ENCODE measurements at places on chromosomes 4 and X. TPM values are rescaled to one million over a fixed set of nuclear protein-coding genes. Genes with fewer than 3 reads are reported as not detected.

DNA sequence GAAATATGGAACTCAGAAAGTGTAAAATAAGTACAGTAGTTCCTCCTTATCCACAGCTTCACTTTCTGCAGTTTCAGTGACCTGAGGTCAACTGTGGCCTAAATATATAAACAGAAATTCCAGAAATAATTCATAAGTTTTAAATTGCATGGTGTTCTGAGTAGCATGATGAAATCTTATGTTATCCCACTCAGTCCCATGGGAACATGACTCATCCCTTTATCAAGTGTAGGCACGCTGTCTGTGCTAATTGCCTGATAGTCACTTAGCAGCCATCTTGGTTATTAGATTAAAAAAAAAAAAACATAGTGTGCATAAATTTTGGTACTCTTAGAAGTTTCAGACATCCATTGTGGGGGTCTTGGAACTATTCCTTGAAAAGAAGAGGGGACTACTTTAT lies 983.4 kb upstream of the ADGRL3 start:
- H3K27ac ChIP-seq: no peak overlapping the region
- no peaks in the 10 kb centered on the region for H3K4me1 ChIP-seq
- H3K36me3 ChIP-seq: no peaks in the 10 kb centered on the region
- DNase-seq: peak; percentile 18
- H3K27me3 ChIP-seq: no peaks in the 10 kb centered on the region

DNA sequence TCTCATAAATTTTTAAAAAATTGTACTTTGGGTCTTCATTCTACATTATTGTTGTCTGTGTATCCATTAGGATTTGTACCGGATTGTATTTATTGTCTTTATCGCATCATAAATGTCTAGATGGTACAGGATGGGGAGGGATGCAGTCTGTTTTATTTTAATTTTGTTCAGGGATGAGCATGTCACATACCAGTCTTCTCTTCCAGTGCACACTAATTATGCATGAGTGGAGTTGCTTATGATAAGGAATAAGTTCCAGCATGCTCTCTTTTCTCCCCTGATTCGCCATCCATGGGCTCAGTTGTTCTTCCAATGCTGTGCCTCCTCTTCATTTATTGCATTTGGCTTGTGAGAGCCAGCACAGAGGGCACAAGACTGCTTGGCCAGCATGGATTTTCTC lies 54.3 kb downstream of the PPEF1 start:
- no peaks in the 10 kb centered on the region for H3K27me3 ChIP-seq
- no peak for DNase-seq
- no peak overlapping the region for H3K4me3 ChIP-seq
- no peaks in the 10 kb centered on the region for H3K36me3 ChIP-seq

GRCh38 chr4:33071535-33071934 lies 2351.4 kb downstream of the PCDH7 start:
- H3K4me3 ChIP-seq: no peak overlapping the region
- H3K36me3 ChIP-seq: no peaks in the 10 kb centered on the region
- H3K4me1 ChIP-seq: peaks cover 9% of the 10 kb centered on the region
- no peak for DNase-seq
- no peak overlapping the region for H3K27ac ChIP-seq
- H3K27me3 ChIP-seq: no peaks in the 10 kb centered on the region

DNA sequence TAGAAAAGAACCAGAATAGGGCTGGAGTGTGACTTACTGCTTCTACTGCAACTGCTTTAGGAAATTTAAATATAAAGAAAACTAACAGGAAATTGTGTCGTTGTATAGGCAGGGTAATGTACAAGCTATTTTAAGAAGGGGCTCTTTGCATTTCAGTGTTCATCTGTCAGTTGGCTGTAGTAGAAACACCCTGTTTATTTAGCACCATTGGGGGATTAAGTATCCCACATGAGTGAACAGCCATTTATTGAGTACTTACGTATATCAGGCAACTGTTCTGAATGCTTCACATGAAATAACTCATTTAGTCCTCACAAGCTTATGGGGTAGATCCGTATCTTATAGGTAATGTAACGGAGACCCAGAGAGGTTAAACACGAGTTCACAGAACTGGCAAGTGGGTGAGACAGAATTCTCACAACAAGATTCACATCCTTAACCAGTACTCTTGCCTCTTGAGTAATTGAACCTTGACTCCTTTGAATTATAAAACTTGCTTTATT lies 23.9 kb downstream of the STIM2 start:
- no peaks in the 10 kb centered on the region for H3K27me3 ChIP-seq
- H3K4me3 ChIP-seq: no peak overlapping the region
- H3K27ac ChIP-seq: no peak overlapping the region

DNA sequence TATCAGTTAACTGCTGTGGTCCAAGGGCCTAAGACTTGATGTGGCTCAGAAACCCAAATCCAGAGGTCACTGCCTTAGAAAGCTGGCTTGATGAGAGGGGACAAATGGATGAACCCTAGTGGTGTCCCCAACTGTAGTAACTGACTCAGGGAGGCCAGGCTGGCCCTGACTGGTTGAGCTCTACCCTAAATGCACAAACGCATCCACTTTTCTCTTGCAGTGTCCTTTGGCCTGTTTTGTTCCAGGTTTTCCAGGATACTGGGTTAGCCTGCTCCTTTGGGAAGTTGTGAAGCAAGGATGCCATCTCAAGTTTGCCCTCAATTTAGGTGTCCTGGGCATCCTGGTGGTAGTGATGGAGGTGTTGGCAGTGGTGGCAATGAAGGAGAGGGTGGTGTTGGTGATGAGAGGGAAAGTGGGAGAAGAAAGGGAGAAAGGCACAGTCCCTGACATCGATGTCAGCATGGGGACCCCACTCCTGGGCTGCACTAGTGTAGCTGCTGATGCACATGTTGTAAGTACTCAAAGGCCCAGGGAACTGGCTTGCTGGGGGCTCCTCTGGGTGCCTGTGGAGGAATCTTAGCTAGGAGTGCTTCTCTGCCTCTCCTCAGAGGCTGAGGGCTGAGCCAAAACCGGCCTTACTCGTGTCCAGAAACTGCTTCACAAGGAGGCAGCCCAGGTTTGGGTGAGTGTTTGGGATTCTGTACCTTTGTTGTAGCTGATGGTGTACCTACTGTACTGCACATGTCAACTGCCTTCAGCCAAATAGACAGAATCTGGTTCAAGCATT lies 2.9 kb upstream of the HAND2 start:
- H3K4me1 ChIP-seq: no peaks in the 10 kb centered on the region
- H3K4me3 ChIP-seq: peak overlapping the region; percentile 70
- no peaks in the 10 kb centered on the region for H3K36me3 ChIP-seq
- peaks cover 80% of the 10 kb centered on the region for H3K27me3 ChIP-seq
- DNase-seq: no peak

GRCh38 chrX:103691059-103691458 lies 4.6 kb upstream of the MORF4L2 start:
- H3K4me3 ChIP-seq: no peak overlapping the region
- no peaks in the 10 kb centered on the region for H3K27me3 ChIP-seq
- H3K36me3 ChIP-seq: no peaks in the 10 kb centered on the region
- peak overlapping the region; percentile 49 for H3K27ac ChIP-seq
- H3K4me1 ChIP-seq: no peaks in the 10 kb centered on the region

- H3K27ac ChIP-seq: peak overlapping the region; percentile 44
- DNase-seq: peak; percentile 11
- no peak overlapping the region for H3K4me3 ChIP-seq
- no peaks in the 10 kb centered on the region for H3K36me3 ChIP-seq
- no peaks in the 10 kb centered on the region for H3K27me3 ChIP-seq
- no peaks in the 10 kb centered on the region for H3K4me1 ChIP-seq
These were observed 170.1 kb downstream of the ATG4A start for GRCh38 chrX:108261549-108262203.

GRCh38 chrX:148024425-148025148 lies 43.5 kb downstream of the FMR1NB start:
- no peaks in the 10 kb centered on the region for H3K27me3 ChIP-seq
- no peak overlapping the region for H3K27ac ChIP-seq
- no peak for DNase-seq
- no peaks in the 10 kb centered on the region for H3K36me3 ChIP-seq
- no peak overlapping the region for H3K4me3 ChIP-seq
- H3K4me1 ChIP-seq: no peaks in the 10 kb centered on the region

- H3K36me3 ChIP-seq: no peaks in the 10 kb centered on the region
- peaks cover 3% of the 10 kb centered on the region for H3K4me1 ChIP-seq
- H3K4me3 ChIP-seq: no peak overlapping the region
- H3K27me3 ChIP-seq: no peaks in the 10 kb centered on the region
These were observed 1125.5 kb downstream of the FAT4 start for GRCh38 chr4:126440297-126440696.

DNA sequence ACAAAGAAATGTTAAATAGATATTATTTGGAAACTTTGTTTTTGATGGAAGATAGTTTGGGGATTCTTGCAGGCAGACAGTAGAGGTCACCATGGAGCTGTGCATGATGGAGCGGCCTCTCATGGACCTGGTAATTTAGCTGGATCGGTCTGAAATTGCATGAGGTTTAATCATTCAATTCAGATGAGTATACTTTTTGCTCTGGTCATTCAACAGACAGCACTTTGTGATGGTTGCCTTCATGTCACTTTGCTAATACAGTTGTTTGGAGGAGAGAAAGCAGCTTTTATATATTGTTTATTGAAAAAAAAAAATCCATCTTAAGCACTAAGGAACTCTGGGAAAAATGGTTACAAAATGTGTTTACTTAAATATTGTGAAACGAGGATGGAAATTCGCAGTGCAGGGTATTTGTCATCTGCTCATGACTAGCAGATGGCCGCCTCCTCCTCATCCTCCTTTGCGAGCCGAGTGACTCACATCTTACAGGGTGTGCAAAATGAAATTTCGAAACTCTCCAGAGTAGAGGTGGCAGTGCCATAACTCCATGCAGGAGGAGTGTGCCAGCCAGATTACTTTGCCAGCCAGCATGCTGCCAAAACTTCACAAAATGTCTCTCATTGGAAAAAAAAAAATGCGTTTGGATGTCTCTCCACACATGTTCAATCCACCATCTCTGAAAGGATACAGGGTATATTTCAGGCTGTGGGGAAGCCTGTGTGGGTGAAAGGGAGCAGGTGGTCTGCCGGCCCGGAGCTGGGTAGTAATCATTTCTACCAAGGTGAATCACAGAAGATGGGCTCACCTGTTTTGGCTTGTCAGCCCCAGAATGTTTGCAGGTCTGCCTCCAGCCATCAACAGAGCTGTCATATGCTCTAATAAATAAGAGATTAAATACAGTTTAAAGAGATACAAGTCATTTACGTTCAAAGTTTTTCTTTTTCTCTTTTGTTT lies 314.9 kb upstream of the DIPK2B start:
- no peaks in the 10 kb centered on the region for H3K27me3 ChIP-seq
- no peaks in the 10 kb centered on the region for H3K36me3 ChIP-seq
- H3K4me3 ChIP-seq: no peak overlapping the region
- peak overlapping the region; percentile 70 for H3K27ac ChIP-seq
- H3K4me1 ChIP-seq: peaks cover 3% of the 10 kb centered on the region
- DNase-seq: peak; percentile 71

- no peak overlapping the region for H3K27ac ChIP-seq
- H3K36me3 ChIP-seq: no peaks in the 10 kb centered on the region
- no peak for DNase-seq
- H3K4me1 ChIP-seq: peaks cover 5% of the 10 kb centered on the region
These were observed 51.6 kb upstream of the STOX2 start for GRCh38 chr4:183853548-183853940.

DNA sequence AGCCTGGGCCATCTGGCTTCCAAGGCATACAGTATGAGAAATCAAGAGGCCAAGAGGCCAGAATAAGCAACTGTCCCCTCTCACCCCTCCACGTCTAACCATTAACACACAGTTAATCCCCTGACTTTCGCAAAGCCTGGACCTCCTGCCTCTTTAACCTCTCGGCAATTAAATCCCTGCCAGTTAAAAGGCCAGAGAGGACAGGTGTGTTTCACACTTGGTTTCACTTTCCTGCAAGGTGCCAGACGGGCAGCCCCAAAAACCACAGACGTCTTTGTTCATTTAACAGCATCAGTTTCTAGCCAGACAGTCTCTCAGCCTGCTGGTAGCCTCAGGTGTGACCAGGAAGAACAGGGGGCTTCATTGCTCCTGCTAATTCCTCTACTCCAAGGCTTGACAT lies 91.1 kb upstream of the KIT start:
- no peak overlapping the region for H3K27ac ChIP-seq
- H3K27me3 ChIP-seq: no peaks in the 10 kb centered on the region
- no peak overlapping the region for H3K4me3 ChIP-seq
- no peaks in the 10 kb centered on the region for H3K36me3 ChIP-seq
- peaks cover 8% of the 10 kb centered on the region for H3K4me1 ChIP-seq

DNA sequence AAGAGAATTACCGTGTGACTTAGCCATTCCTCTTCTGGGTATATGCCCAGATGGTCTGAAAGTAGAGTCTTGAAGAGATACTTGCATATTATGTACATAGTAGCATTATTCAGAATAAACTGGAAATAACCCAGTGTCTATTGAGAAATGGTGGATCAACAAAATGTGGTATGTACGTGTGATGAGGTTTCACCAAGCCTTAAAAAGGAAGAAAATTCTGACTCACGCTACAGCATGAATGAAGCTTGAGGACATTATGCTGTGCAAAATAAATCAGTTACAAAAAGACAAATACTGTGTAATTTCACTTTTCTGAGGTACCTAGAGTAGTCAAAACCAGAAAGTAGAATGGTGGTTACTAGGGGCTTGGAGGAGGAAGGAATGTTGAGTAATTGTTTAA lies 37.3 kb downstream of the GBA3 start:
- no peaks in the 10 kb centered on the region for H3K4me1 ChIP-seq
- no peak overlapping the region for H3K27ac ChIP-seq
- no peaks in the 10 kb centered on the region for H3K36me3 ChIP-seq
- no peaks in the 10 kb centered on the region for H3K27me3 ChIP-seq
- DNase-seq: no peak

DNA sequence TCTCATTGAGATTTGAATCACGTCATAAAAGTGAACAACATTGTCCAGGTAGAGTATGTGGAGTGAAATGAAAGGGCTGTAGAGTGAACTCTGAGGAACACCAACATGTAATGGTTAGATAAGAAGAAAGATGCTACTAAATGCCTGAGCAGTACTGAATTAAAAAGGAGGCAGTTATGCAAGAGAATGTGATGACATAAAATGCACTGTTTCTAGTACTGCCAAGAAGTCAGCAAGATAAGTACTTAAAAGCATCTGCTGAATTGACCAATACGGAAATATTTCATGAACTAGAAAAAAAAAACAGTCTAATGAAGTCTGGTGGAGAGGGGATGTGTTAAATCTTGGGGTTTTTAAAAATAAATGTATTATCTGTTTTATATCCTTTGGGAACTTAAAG lies 583.8 kb upstream of the GALNT7 start:
- no peak overlapping the region for H3K4me3 ChIP-seq
- H3K4me1 ChIP-seq: no peaks in the 10 kb centered on the region
- H3K36me3 ChIP-seq: no peaks in the 10 kb centered on the region

GRCh38 chr4:128812442-128813235 lies 3.1 kb downstream of the JADE1 start:
- peak overlapping the region; percentile 58 for H3K4me3 ChIP-seq
- peaks cover 9% of the 10 kb centered on the region for H3K4me1 ChIP-seq
- H3K36me3 ChIP-seq: no peaks in the 10 kb centered on the region
- peak; percentile 81 for DNase-seq

DNA sequence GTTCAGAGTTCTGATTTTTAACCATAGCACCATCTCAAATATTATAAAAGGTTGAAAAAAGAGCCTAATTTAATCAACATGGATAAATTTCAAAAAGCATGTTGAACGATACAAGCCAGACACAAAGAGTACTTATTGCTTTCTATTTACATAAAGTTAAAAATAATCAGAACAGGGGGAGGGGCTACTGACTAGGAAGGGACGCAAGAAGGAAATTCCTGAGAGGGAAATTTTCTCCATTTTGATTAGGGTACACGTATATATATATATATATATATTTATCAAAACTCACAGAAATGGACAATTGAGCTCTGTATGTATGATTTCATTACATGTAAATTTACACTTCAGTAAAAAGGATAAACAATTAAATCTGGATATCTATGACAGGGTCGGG lies 482 bp upstream of the MBTPS2 start:
- H3K27me3 ChIP-seq: no peaks in the 10 kb centered on the region
- H3K27ac ChIP-seq: peak overlapping the region; percentile 90
- peak overlapping the region; percentile 18 for H3K4me3 ChIP-seq
- DNase-seq: peak; percentile 49
- H3K36me3 ChIP-seq: no peaks in the 10 kb centered on the region

SLC25A4 gene
- 30.7 TPM for total RNA-seq

HSFX3 gene
- not detected for total RNA-seq

HSFX4 gene
- total RNA-seq: not detected

All from hepatocyte (in vitro differentiated cells).